ENCODE measurements at places on chromosomes 12 and 14.

- no peak overlapping the region for H3K4me3 ChIP-seq
- no peaks in the 10 kb centered on the region for H3K36me3 ChIP-seq
- H3K27me3 ChIP-seq: no peaks in the 10 kb centered on the region
These were observed 411.1 kb downstream of the CCER1 start for GRCh38 chr12:90543841-90544240.

DNA sequence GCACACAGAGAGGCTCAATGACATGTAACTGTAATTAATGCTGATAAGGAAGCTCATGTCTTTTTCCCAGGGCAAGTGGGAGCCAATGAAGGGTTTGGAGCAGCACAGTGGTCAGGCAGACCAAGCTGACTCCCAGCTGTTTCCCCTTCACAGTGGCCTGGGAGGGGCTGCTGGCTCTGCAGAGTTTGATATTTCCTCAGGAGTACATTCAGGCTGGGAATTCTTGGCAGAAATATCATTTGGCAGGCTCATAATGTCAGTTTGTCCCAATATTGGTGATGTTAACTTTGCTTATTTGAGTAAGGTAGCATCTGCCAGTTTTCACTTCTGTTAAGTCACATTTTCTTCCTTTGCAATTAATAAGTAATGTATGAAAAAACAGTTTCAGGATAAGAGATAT, 247.0 kb downstream of the EMP1 start:
- no peaks in the 10 kb centered on the region for H3K36me3 ChIP-seq
- no peaks in the 10 kb centered on the region for H3K27me3 ChIP-seq
- no peak overlapping the region for H3K27ac ChIP-seq
- H3K4me3 ChIP-seq: no peak overlapping the region

DNA sequence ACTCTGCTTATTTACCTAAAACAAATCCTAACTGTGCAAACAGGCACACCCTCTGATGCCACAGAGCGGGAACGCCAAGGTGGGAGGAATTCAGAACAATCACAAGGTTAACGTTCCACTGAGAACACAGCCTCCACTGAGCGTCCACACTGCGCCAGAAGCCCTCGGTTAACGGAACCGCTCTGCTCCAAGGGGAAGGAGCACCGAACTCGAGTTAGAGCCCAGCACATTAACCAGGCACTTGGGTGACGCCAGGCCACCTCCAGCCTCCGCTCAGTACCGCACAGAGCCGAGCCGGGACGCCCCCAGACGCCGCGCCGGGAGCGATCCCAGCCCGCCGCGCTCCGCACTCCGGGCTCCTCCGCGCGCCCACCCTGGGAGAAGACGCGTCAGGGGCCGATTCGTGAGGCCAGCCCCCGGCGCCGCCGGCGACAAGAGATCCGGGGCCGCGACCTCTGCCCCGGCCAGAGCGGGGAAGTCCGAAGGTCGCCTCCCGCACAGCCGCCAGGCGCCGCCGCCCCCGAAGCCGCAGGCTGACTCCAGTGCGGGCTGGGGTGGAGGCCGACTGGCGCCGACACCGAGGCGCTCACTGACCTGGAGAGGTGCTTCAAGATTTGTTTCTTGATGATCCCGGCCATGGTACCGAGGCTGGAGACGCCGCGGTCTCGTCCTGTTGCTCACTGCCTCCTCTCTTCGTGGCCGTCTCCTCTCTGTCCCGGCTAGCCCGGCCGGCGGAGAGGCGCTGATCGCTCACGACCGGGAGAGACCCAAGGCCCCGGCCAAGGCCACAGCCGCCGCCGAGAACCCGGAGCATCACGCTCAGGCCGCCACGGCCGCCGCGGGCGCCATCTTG, 450 bp downstream of the BLTP3B start:
- peak overlapping the region; percentile 93 for H3K4me3 ChIP-seq
- peak overlapping the region; percentile 96 for H3K27ac ChIP-seq
- peaks cover 33% of the 10 kb centered on the region for H3K4me1 ChIP-seq
- peak; percentile 65 for DNase-seq
- H3K36me3 ChIP-seq: no peaks in the 10 kb centered on the region
- H3K27me3 ChIP-seq: no peaks in the 10 kb centered on the region

- H3K36me3 ChIP-seq: peaks cover 7% of the 10 kb centered on the region
- H3K27ac ChIP-seq: no peak overlapping the region
- no peaks in the 10 kb centered on the region for H3K27me3 ChIP-seq
- no peak for DNase-seq
- no peaks in the 10 kb centered on the region for H3K4me1 ChIP-seq
These were observed 17.3 kb upstream of the YAF2 start for GRCh38 chr12:42255221-42255865.

DNA sequence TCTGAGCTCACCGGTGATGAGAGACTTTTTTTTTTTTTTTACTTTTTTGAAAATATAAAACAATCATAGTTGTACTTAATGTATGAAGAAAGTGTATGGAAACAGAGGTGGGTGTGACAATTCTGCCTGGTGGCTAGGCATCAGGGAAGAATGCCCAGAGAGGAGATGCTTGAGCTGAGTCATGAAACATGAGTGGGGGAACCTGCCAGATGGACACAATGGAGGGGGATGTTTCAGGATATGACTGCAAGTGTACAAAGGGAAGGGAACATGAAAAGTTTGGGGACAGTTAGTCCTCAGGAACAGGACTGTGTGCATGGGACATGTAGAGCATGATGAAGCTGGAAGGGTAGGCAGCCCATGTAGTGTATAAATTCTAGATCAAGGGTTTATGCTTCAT, 274.2 kb upstream of the E2F7 start:
- H3K27me3 ChIP-seq: no peaks in the 10 kb centered on the region
- no peak overlapping the region for H3K27ac ChIP-seq
- H3K36me3 ChIP-seq: no peaks in the 10 kb centered on the region

- no peak for DNase-seq
- no peak overlapping the region for H3K4me3 ChIP-seq
- peaks cover 6% of the 10 kb centered on the region for H3K4me1 ChIP-seq
- no peaks in the 10 kb centered on the region for H3K27me3 ChIP-seq
These were observed 84.7 kb upstream of the OVCH1 start for GRCh38 chr12:29582146-29582545.

GRCh38 chr14:42856106-42856505, 1249.4 kb downstream of the LRFN5 start:
- peaks cover 7% of the 10 kb centered on the region for H3K4me1 ChIP-seq
- H3K27me3 ChIP-seq: no peaks in the 10 kb centered on the region
- DNase-seq: no peak
- no peak overlapping the region for H3K27ac ChIP-seq

DNA sequence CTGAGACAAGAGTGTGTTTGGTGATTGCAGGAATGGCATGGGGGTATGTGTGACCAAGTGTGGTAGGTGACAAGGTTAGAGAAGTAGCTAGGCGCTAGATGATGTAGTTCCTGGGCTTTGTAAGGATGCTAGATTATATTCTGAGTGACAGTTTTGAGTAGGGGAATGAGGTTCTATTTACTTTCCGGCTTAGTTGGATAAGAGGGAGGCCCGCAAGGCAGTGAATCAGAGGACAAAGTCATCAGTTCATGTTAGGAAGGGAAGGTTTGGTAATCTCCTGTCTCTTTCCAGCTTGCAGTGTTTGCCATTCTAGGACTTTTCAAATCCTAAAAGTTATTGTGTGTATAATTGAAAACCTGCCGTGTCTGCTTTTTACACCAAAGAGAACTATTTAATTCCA, 45.0 kb downstream of the CFAP54 start:
- no peaks in the 10 kb centered on the region for H3K27me3 ChIP-seq
- H3K36me3 ChIP-seq: no peaks in the 10 kb centered on the region
- H3K4me1 ChIP-seq: no peaks in the 10 kb centered on the region
- no peak for DNase-seq
- H3K27ac ChIP-seq: no peak overlapping the region

- H3K4me3 ChIP-seq: no peak overlapping the region
- H3K27ac ChIP-seq: no peak overlapping the region
- no peaks in the 10 kb centered on the region for H3K4me1 ChIP-seq
- H3K36me3 ChIP-seq: no peaks in the 10 kb centered on the region
- DNase-seq: no peak
- no peaks in the 10 kb centered on the region for H3K27me3 ChIP-seq
These were observed 1226.7 kb downstream of the FLRT2 start for GRCh38 chr14:86756521-86757190.

GRCh38 chr14:22556990-22557623, 31.9 kb downstream of the DAD1 start:
- H3K27me3 ChIP-seq: no peaks in the 10 kb centered on the region
- peak; percentile 94 for DNase-seq
- H3K27ac ChIP-seq: peak overlapping the region; percentile 98
- peak overlapping the region; percentile 31 for H3K4me3 ChIP-seq
- H3K4me1 ChIP-seq: peaks cover 51% of the 10 kb centered on the region
- H3K36me3 ChIP-seq: no peaks in the 10 kb centered on the region

- H3K36me3 ChIP-seq: no peaks in the 10 kb centered on the region
- H3K27ac ChIP-seq: no peak overlapping the region
- peaks cover 15% of the 10 kb centered on the region for H3K27me3 ChIP-seq
- no peak overlapping the region for H3K4me3 ChIP-seq
These were observed 75.5 kb upstream of the DCD start for GRCh38 chr12:54723379-54724256.

DNA sequence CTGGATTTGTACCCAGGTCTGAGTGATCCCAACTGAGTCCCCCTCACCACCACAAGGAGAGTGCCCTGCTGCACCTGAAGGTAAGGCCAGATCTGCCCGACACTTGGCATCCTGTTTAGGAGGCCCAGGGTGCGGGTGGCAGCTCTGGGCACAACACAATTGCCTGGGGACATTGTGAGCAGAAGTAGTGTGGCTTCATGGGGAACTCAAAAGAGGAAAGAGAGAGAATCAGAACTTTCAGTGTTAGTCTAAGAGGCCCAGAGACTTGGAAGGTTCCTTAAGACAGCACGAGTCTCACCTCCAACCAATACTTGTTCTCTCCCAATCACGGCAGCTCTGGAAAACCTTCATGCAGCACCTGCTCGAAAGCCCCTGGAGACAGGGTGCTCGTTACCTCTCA, 6.6 kb upstream of the SLC8B1 start:
- H3K27ac ChIP-seq: peak overlapping the region; percentile 72
- H3K4me1 ChIP-seq: no peaks in the 10 kb centered on the region
- H3K27me3 ChIP-seq: peaks cover 19% of the 10 kb centered on the region
- H3K4me3 ChIP-seq: no peak overlapping the region
- DNase-seq: no peak

DNA sequence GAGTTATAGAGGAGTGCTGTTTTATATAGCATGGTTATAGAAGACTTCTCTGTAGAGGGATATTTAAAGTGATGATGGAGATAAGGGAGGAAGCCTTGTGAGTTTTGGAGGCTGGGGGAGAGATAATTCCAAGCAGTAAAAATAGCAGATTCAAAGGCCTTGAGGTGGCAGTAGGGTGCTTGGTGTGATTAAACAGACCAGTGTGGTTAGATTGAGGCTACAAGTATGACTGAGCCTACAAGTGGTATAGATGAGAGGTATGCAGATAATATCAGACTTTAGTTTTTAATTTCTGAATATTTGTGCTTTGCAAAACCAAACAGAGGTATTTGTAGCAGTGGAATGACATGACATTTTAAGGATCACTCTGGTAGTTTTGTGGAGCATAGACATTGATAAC, 20.3 kb downstream of the FANCM start:
- H3K27me3 ChIP-seq: no peaks in the 10 kb centered on the region
- no peaks in the 10 kb centered on the region for H3K4me1 ChIP-seq
- no peak for DNase-seq
- H3K36me3 ChIP-seq: no peaks in the 10 kb centered on the region
- no peak overlapping the region for H3K4me3 ChIP-seq
- no peak overlapping the region for H3K27ac ChIP-seq

DNA sequence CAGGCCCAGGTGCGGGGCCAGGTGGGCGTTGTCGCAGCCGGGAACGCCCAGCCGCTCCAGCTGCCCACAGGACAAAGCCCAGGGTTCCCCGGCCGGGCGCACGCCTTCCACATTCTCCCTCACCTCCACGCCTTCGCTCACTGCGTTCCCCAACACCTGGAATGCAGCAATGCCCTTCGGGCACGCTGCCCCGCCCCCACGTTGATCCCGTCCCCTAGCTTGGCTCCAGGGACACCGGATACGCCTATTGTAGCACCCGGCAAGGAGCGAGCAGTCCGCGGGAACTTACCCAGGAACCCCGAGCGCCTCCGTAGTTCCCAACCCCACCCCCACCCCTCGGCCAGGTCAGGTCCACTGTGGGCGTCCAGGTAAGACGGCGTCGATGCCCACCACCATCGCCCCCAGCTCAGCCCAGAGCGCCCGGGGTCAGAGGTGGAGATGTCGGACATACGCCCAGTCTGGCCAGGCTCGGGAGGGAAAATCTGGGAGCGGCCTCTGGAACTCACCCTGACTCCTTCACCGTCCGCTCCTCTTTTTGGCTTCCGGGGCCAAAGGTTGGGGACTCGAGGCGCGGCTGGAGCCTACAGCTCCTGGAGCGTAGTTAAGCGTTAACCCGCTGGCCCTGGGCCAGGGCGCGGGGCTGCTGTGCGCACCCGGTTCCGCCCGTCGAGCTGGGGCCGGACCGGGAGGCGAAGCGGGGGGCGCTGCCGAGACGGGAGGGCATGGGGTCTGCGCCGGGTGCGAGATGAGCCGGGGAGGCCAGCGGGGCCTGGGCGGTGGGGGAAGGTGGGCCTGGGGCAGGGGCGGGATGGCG, 594 bp upstream of the CEP170B start:
- no peak overlapping the region for H3K27ac ChIP-seq
- peak overlapping the region; percentile 49 for H3K4me3 ChIP-seq
- H3K36me3 ChIP-seq: no peaks in the 10 kb centered on the region
- DNase-seq: no peak
- no peaks in the 10 kb centered on the region for H3K4me1 ChIP-seq

DNA sequence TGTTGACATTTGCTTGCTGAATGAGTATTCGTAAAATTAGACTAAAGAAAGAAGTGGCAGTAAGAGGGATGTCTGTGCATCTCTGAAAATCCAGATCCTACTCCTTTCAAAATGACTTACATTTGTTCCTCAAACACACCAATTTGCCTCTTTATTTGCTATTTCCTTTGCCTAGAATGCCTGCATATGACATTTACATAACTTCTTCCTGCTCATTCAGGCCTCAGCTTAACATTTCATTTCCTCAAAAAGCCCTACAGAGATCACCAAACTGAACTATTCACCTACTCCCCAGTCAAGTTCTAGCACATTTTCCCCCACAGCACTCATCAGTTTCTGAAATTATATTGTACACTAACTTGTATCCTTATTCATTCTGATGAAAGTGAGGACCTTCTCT, 907.2 kb downstream of the LRFN5 start:
- no peaks in the 10 kb centered on the region for H3K4me1 ChIP-seq
- no peak for DNase-seq
- no peaks in the 10 kb centered on the region for H3K36me3 ChIP-seq
- H3K27ac ChIP-seq: peak overlapping the region; percentile 58
- no peaks in the 10 kb centered on the region for H3K27me3 ChIP-seq

DNA sequence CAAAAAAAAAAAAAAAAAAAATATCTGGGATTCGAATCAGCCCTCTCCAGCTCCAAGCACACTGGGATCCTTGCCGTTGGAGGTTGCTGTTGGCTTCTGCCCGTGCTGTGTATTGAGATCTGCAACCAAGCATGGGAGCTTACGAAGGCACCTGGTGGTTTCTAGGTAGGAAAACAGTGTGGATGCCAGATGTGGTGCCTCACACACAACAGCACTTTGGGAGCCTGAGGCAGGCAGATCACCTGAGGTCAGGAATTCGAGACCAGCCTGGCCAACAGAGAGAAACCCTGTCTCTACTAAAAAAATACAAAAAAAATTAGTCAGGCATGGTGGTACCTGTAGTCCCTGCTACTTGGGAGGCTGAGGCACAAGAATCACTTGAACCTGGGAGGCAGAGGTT, 47.4 kb downstream of the ATF7 start:
- peaks cover 15% of the 10 kb centered on the region for H3K36me3 ChIP-seq
- H3K4me3 ChIP-seq: no peak overlapping the region
- DNase-seq: no peak
- no peak overlapping the region for H3K27ac ChIP-seq
- no peaks in the 10 kb centered on the region for H3K27me3 ChIP-seq

All from neural crest cell (in vitro differentiated cells).